ENCODE measurements at places on chromosomes 16 and 17. TPM values are rescaled to one million over a fixed set of nuclear protein-coding genes. Genes with fewer than 3 reads are reported as not detected.

Gene KRTAP4-6
- total RNA-seq: not detected

Gene ENPP7
- total RNA-seq: not detected

Gene OR2C1
- total RNA-seq: not detected

Gene CA4
- total RNA-seq: not detected

Gene SLC35G6
- not detected for total RNA-seq

Gene LPO
- not detected for total RNA-seq

DNA sequence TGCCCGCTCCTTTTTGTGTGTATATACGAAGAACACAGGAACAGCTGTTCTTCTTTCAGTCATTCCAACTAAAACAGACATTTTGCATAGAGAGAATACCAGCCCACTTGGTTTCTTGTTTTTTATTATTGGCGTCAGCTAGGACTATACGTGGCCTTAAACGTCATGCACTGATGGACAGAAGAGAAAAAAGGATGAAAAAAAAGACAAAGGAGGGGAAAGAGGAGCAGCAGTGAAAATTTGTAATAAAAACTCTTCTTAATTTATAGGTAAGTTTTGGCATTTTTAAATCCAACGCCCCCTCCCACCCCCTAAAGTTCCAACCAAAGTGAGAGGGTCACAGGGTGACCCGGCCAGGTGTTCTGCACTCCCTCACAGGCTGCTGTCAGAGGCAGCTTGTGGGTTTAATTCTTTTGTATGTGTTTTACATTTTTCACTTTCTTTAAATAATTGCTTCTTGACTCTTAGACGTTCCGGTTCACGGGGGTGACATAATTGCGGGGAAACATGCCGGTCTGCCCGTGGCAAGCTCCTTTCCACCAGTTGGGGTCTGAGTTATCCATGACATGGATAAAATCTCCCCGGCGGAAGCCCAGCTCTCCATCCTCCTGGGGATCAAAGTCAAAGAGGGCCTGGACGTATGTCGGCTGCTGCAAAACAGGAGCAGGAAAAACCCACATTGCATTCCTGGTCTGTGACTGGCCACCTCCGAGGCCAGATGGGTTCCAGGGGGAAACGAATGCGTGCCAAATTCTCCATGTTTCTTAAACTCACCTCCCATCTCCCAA, 30.9 kb upstream of the SLC25A19 start:
- peaks cover 2% of the 10 kb centered on the region for H3K4me1 ChIP-seq
- H3K27ac ChIP-seq: no peak overlapping the region
- peaks cover 15% of the 10 kb centered on the region for H3K36me3 ChIP-seq
- DNase-seq: no peak
- no peak overlapping the region for H3K4me3 ChIP-seq
- peaks cover 5% of the 10 kb centered on the region for H3K27me3 ChIP-seq

DNA sequence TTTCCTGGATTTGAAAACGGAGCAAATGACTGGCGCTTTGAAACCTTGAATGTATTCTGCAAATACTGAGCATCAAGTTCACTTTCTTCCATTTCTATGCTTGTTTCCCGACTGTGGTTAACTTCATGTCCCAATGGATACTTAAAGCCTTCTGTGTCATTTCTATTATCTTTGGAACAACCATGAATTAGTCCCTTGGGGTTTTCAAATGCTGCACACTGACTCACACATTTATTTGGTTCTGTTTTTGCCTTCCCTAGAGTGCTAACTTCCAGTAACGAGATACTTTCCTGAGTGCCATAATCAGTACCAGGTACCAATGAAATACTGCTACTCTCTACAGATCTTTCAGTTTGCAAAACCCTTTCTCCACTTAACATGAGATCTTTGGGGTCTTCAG, 32.3 kb downstream of the BRCA1 start:
- H3K4me3 ChIP-seq: no peak overlapping the region
- no peak for DNase-seq
- H3K27ac ChIP-seq: no peak overlapping the region
- peaks cover 10% of the 10 kb centered on the region for H3K36me3 ChIP-seq
- peaks cover 18% of the 10 kb centered on the region for H3K4me1 ChIP-seq
- H3K27me3 ChIP-seq: no peaks in the 10 kb centered on the region

GRCh38 chr16:85029981-85030401, 2.4 kb downstream of the KIAA0513 start:
- no peak for DNase-seq
- H3K27me3 ChIP-seq: peaks cover 6% of the 10 kb centered on the region
- peaks cover 5% of the 10 kb centered on the region for H3K36me3 ChIP-seq

- peak; percentile 88 for DNase-seq
- peaks cover 76% of the 10 kb centered on the region for H3K4me1 ChIP-seq
- H3K27ac ChIP-seq: peak within 1 kb of the TSS; percentile 94
- peak within 1 kb of the TSS; percentile 90 for H3K4me3 ChIP-seq
- H3K36me3 ChIP-seq: no peaks in the 10 kb centered on the region
These were observed at the start of gene SLC16A5 for GRCh38 chr17:75087558-75088453. Gene SLC16A5, plus strand, starts transcription at chr17:75087954. Its CDS starts 5,683 bp downstream, at chr17:75093637.

DNA sequence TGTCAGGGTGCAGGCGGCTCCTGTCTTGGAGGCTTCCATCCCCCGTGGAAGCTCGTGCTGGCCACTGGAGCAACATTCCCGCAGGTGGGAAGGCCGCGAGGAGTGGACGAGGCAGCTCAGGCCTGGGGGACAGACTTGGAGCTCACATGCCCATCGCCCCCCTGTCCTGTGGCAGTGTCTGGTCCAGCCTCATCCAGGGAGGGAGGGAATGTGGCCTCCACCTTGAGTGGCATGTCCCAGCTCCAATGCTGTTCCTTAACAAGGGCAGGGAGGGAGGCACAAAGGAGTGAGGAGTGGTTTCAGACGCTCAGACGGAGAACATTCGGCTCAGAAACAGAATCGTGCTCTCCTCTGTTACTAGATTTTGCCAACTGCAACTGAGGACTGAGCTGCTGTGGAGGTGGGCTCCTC, 159.4 kb upstream of the CHMP6 start:
- peak overlapping the region; percentile 94 for H3K4me3 ChIP-seq
- peaks cover 30% of the 10 kb centered on the region for H3K36me3 ChIP-seq
- peaks cover 5% of the 10 kb centered on the region for H3K27me3 ChIP-seq
- H3K27ac ChIP-seq: peak overlapping the region; percentile 100

GRCh38 chr16:78325468-78326352, 226.3 kb downstream of the WWOX start:
- no peaks in the 10 kb centered on the region for H3K4me1 ChIP-seq
- no peak overlapping the region for H3K4me3 ChIP-seq
- no peak overlapping the region for H3K27ac ChIP-seq
- H3K36me3 ChIP-seq: no peaks in the 10 kb centered on the region
- DNase-seq: no peak

DNA sequence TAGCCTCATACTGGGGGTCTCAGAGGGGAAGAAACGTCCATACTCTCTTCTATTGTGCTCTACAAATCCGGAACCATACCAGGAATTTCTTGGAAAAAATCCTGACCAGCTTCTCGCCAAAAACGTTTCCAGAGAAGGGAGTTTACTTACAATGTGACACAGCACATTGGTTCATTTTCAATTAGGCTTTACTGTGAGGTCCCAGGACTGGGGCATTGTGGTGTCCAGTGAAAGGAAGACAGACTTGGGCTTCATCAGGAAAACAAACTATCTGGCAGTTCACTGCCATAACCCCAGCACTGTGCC, 14.7 kb downstream of the MPP2 start:
- no peaks in the 10 kb centered on the region for H3K36me3 ChIP-seq
- H3K27me3 ChIP-seq: peaks cover 47% of the 10 kb centered on the region
- DNase-seq: no peak
- no peak overlapping the region for H3K27ac ChIP-seq
- no peaks in the 10 kb centered on the region for H3K4me1 ChIP-seq
- H3K4me3 ChIP-seq: no peak overlapping the region

DNA sequence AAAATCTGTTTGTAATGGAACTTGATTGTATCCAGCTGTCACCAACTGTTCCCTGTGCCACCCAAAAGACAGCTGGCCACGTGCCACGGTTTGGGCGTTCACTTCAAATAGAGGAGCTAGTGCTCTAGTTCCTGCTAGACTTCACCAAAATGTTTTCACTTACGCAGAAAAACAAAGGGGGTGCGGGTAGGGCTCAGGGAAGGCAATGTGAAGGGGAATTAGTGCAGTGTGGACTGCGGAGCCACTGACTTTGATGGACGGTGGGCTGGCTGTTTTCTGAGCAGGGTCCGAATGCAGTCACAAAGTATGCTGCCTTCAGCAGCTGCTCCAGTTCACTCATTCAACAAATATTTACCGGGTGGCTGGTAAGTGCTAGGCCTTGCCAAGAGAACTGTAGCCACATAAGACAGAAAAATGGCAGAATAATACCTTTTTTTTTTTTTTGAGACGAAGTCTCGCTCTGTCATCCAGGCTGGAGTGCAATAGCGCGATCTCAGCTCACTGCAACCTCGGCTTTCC, 7.6 kb upstream of the CYTH1 start:
- H3K27ac ChIP-seq: peak overlapping the region; percentile 51
- peaks cover 2% of the 10 kb centered on the region for H3K27me3 ChIP-seq
- H3K4me1 ChIP-seq: peaks cover 35% of the 10 kb centered on the region
- H3K36me3 ChIP-seq: peaks cover 25% of the 10 kb centered on the region
- no peak overlapping the region for H3K4me3 ChIP-seq

Measured in HFFc6 (cell line).